ENCODE measurements at places on chromosomes 1 and 21.

- DNase-seq, result no peak
Measured at GRCh38 chr1:173224949-173225348, 17.8 kb upstream of the TNFSF4 start.

DNA sequence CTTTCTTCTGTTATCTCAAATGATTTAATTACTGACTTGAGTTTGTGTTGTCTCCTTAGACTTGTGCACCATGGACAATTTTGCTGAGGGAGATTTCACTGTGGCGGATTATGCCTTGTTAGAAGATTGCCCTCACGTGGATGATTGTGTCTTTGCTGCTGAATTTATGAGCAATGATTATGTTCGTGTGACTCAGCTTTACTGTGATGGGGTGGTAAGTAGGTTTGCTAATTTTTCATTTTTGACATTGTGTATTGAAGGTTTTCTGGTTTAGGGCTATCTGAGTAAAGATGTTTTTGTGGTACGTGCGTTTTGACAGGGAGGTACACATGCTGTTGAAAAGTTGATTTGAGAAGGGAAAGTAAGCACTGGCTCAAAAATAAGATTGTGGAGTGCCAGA is 14.1 kb downstream of the TTC3 start:
- no peak for DNase-seq

GRCh38 chr1:106879538-106879937 is 176.9 kb upstream of the PRMT6 start:
- DNase-seq, result no peak

GRCh38 chr1:33682371-33682770 is 181.5 kb upstream of the HMGB4 start:
- DNase-seq, result no peak

- no peak for DNase-seq
Measured at GRCh38 chr1:210434223-210434622, 105.5 kb downstream of the HHAT start.

GRCh38 chr1:164830628-164831027 is 271.6 kb downstream of the PBX1 start:
- no peak for DNase-seq

GRCh38 chr1:82226186-82226505 is 425.4 kb downstream of the ADGRL2 start:
- DNase-seq, result no peak

DNA sequence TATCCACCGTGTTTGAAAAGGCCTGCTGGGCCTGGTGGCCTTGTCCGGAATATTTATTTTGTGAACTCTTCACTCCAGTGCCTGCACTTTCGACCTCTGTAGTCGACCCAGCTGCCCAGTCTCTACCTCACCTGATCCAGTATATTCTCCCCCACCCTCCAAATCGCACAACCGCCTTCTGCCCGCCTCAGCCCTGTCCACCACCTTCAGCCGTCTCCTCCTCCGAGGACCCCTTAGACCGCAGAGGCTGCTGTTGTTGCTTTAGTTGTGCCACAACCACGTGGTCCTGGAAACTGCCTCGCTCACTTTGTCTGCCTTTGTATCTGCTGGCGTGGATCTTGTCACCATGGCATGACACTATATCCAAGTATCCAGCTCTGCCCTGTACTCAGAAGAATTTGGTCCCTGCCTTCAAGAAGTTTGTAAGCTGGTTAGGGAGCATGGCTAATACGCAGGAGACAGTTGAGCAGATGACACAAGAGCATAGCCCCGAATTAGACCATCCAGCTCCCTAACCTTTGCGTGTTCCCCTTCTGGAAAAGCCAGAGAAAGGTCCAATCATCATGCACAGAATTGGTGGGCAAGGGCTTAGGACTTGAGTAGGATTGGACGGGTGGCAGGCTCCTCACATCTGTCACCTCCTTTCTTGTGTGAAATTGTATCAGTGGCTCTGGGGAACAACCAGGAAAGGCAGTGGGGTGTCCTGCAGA is 1.5 kb downstream of the PHGDH start:
- DNase-seq, result peak; percentile 42

GRCh38 chr1:46464013-46464548 is 25.6 kb upstream of the DMBX1 start:
- DNase-seq, result no peak

DNA sequence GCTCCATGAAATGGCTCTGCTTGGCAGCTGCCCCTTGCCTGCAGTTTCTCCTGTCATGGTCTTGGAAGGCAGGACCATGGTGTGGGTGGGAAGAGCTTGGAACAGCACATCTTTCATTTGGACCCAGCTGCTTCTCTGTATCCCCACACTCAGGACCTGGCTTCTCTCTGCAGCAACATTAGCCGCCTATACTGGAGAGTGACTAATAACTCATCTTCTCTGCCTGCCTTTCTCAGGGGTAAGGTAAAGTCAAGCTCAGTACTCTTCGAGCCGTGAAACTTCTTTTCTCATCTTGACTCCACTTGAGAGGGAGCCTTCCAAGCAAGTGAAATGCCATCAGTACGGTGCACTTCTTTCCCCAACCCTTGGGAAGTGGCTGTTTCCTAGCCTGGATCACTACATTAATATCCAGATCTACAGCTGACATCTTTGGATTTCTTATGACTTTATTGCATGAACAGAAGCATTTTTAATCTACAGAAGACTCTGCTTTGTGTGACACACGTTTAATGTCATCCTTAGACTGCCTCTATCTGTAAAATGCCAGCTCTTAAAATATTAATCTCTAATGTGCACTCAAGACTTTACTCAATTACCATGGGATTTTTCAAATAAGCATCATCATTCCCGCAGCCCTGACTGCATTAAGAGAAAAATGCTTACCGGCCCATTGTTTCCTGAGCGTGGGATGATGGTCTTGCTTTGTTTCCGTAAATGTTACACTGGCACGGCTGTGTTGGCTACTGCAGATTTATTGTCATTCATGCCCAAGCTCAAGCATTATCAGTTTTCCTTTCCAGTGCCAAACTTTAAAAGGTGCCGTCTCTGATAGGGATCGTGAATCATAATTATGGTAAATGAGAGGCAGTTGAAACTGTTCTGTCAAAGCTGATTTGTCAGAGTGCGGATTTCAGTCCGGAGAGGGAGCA is 242.9 kb downstream of the HHAT start:
- DNase-seq, result no peak

- no peak for DNase-seq
Measured at GRCh38 chr1:172697534-172698002, 38.7 kb downstream of the FASLG start.

- DNase-seq, result no peak
Measured at GRCh38 chr1:151912973-151913372, 3.7 kb upstream of the THEM4 start.

- no peak for DNase-seq
Measured at GRCh38 chr1:189027512-189027911, 1450.2 kb downstream of the BRINP3 start.

DNA sequence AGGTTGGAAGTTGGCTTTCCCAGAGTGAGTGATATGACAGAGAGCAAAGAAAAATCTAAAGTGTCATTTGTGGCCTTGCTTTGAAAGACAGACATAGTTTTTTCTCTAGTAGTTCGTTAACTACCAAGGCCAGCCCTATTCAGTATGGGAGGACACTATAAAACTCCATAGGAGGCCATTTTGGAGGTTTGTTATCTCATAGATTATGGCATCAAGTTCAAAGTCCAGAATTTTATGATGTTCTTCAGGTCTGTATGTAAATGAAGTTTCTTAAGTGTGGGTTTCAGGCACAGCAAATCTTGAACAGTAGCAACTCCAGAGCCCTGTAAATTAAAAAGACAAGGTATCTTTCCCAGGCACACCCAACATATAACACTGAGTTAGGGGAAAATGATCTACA is 437.1 kb downstream of the PLPP3 start:
- DNase-seq, result no peak

DNA sequence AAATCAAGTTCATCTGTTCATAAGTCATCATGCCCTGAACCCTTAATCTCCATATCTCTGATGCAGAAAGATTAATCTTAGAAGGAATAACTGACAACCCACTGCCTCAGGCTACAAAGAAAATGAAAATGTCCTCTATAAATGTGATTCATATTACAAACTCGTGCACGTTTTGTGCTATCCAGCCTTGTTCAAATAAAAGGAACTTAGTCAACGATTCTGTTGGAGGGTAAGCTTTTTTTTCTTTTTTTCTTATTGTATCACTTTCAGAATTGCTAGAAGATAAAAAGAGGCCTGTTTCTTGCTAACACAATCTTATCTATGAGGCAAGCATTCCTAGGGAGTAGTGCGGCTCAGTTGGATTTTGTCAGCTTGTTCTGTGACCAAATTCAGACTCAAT is 228.4 kb downstream of the TM2D1 start:
- no peak for DNase-seq

DNA sequence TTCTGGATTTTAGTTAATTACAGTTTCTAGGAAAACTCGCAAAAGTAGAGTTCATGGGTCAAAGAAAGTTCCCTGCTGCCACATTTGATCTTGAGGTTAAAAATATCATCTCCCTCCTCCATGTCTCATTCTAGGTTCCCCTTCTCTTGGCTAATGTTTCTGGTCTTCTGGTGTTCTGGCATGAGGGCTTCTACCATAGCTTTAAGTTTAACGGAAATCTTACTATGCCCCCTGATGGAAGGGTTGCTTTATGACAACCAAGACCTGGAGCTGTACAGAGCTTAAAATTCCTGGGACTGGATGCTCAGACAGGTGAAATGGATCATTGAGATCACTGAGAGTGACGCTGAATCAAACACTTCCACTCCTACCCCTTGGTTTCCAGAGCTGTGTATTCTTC is 1881.7 kb downstream of the MRPL39 start:
- no peak for DNase-seq

GRCh38 chr1:93542398-93542797 is 94.5 kb downstream of the FNBP1L start:
- no peak for DNase-seq

- no peak for DNase-seq
Measured at GRCh38 chr21:35637431-35637830, 422.9 kb downstream of the SETD4 start.

DNA sequence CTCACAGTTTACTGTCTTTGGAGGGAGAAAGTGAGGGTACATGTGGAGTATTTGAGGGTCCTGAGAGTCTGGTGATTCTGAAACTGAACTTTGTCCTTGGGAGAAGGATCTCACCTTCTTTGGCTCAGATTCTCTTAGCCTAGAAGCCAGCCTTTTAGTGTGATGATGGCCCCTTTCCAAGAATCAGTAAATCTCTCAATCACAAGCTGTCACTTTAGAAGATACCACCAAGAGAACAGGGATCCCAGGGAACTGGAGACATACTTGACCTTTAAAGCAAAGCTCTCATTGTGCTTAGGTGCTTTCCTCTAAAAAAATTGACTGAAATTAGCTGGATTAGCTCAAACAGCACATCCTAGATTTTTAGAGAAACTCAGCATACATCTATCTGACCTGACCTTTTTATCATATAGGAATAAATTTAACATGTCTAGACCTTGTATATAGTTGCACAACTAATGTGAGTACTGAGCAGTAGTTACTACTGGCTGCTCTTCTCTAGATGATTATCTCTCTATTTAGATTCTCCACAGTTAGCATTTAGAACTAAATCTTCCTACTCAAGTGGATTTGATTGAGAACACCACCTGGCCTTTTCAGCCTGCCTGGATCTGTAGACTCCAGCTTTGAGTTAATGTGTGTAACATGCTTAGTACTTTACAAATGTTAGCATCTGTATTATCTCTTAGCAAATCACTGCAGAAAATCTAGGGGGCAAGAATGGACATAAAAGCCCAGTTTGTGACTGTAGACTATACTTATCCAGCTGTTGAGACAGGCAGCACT is 157.7 kb downstream of the MAST2 start:
- DNase-seq, result no peak

DNA sequence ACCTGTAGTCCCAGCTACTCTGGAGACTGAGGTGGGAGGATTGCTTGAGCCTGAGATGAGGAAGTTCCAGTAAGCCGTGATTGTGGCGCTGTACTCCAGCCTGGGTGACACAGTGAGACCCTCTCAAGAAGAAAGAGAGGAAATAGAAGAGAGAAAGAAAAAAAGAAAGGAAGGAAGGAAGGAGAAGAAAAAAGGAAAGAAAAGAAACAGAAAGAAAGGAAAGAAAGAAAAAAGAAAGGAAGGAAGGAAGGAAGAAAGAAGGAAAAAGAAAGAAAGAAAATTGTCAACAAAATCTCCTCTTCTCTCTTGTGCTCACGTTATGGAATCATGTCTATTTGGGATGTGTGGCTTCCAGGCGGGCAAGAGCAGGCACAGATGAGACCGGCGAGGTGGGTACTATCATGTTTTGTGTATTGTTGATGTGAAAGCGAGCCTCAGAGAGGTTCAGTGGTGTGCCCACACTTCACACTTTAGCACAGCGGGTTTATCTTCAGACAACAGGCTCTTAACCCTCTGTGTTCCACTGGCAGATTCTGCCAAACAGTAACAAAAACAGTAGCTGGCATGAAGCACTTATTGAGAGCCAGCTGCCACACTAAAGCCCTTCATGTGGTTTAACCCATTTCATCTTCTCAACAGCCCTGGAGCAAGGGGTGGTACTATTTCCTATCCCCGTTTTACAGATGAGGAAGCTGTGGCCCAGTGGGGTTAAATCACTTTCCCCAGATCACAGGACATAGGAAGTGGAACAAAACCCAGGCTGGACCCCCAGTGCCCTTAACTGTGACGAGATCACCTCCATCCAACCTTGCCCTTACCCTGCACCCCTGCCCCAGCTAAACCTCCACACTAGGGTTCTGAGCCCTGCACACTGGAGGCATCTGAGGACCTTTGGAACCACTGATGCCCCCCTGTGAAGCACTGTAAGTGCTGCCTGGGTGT is 94.7 kb upstream of the TARDBP start:
- DNase-seq, result no peak

GRCh38 chr1:40930174-40930964 is 49.1 kb upstream of the CTPS1 start:
- no peak for DNase-seq

- no peak for DNase-seq
Measured at GRCh38 chr1:229578168-229579058, 19.9 kb upstream of the ABCB10 start.

DNA sequence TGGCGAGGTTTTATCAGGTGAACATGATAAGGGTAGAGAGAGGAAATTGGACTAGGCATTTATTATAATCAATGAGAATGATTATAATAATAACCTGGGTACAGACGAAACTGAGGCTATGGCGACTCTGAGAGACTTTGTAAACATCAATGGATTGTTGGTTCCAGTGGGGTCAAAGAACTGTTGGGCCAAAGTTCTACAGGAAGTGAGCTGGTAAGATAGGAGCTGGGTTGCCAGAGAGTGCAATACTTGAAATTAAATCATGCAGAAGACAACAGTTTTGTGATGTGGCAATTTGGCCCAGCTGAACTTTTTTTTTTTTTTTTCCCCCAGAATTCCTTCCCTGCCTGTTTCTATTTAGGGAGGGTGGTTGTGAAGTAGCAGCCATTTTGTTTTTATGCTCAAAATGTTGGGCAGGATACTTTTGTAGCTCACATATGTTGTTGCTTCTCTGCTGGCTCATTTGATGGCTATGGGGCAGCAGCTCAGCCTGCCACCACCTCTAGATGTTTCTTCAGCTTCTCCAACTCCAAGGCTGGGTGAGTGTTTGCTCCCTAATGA is 286.5 kb upstream of the B3GALT2 start:
- DNase-seq, result no peak
